ENCODE measurements at places on chromosomes 3 and 15. TPM values are rescaled to one million over a fixed set of nuclear protein-coding genes. Genes with fewer than 3 reads are reported as not detected.

DNA sequence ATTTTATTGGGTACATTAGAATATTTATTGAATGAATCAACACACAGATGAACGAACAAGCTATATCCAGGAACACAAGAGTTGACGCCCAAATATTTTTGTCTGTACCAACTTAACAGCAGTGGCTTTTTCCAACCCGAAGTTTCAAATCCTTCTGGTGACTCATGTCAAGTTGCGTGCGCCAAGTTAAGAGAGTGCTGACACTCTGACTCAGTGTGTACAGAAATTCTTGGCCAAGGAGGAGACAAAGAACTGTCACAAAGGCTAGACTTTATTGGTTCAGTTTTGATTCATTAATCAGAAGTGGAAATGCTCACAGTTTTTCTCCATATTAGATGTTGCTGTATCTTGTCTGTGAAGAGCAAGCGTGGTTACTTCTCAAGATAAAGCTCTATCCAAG lies 59.6 kb upstream of the TSC22D2 start:
- no peak overlapping the region for H3K4me3 ChIP-seq
- peak; percentile 92 for DNase-seq
- no peaks in the 10 kb centered on the region for H3K36me3 ChIP-seq
- H3K27me3 ChIP-seq: no peaks in the 10 kb centered on the region
- no peak overlapping the region for H3K27ac ChIP-seq
- peaks cover 4% of the 10 kb centered on the region for H3K4me1 ChIP-seq

GRCh38 chr3:157769378-157769777 lies 266.2 kb upstream of the VEPH1 start:
- H3K27me3 ChIP-seq: no peaks in the 10 kb centered on the region
- DNase-seq: no peak
- no peak overlapping the region for H3K4me3 ChIP-seq
- no peak overlapping the region for H3K27ac ChIP-seq
- H3K4me1 ChIP-seq: no peaks in the 10 kb centered on the region

GRCh38 chr3:194570898-194571297 lies 62.3 kb downstream of the TMEM44 start:
- peaks cover 23% of the 10 kb centered on the region for H3K4me1 ChIP-seq
- H3K36me3 ChIP-seq: no peaks in the 10 kb centered on the region
- H3K4me3 ChIP-seq: no peak overlapping the region
- no peak overlapping the region for H3K27ac ChIP-seq

DNA sequence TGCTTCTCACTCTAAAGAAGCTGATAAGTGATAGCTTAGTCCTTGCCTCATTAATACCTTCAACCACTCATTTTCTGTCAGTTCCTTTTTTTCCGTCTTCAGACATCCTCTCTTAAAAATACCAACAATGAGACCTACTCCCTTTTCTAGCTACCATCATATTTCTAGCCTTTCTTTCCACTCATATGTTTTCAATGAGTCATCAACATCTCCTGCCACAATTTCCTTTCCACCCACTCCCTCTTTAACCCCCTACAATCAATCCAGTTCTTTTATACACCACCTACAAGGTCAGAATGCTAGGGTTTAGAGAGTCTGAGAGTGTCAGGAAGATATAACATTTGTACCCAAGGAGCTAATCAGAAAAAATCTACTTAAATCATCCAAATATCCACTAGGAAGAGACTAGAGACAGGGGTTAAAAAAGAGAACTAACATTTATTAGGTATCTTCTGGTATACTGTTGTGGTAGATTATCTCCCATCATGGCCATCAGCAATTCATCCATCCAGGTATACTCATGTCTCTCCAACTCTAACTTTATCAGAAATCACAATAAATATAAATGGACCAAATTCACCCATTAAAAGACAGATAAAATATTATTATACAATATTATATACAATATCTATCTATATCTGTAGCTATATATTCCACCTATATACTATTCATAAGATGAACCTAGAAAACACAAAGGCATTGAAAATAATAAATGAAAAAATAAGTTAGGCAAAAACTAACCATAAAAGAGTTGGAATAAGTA lies 42.5 kb downstream of the MYLK start:
- peaks cover 2% of the 10 kb centered on the region for H3K36me3 ChIP-seq
- no peak overlapping the region for H3K4me3 ChIP-seq
- no peak for DNase-seq

DNA sequence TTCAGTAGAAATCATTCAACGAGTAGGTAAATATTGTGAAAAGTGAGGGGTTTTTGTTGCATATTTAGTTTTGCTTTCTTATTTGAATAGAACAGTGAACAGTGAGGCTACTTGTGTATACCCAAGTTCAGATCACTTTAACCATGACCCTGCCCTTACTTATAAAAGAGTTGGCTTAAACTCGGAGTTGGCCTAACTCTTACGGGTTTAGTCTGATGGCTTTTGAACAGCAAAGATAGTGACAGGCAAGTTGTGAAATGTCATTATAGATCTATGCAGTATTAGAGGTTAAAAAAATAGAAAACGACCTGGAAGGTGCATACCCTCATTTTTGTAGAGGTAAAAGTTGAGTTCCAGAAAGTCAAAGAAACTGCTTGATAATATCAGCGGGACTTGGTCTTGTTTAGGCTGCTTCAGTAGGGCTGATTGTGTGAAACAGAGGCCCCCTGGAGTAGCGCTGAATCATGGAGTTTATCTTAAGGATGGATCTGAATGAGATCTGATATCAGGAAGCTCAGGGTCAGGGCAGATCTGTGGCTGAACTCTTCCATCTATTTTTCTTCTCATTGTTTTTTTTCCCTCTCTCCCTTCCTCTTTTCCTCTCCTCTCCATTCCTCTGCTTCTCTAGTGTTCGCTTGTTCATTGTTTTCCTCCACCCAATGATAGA lies 359.8 kb downstream of the LPP start:
- H3K36me3 ChIP-seq: no peaks in the 10 kb centered on the region
- no peaks in the 10 kb centered on the region for H3K27me3 ChIP-seq
- DNase-seq: no peak
- peaks cover 4% of the 10 kb centered on the region for H3K4me1 ChIP-seq
- H3K27ac ChIP-seq: no peak overlapping the region

DNA sequence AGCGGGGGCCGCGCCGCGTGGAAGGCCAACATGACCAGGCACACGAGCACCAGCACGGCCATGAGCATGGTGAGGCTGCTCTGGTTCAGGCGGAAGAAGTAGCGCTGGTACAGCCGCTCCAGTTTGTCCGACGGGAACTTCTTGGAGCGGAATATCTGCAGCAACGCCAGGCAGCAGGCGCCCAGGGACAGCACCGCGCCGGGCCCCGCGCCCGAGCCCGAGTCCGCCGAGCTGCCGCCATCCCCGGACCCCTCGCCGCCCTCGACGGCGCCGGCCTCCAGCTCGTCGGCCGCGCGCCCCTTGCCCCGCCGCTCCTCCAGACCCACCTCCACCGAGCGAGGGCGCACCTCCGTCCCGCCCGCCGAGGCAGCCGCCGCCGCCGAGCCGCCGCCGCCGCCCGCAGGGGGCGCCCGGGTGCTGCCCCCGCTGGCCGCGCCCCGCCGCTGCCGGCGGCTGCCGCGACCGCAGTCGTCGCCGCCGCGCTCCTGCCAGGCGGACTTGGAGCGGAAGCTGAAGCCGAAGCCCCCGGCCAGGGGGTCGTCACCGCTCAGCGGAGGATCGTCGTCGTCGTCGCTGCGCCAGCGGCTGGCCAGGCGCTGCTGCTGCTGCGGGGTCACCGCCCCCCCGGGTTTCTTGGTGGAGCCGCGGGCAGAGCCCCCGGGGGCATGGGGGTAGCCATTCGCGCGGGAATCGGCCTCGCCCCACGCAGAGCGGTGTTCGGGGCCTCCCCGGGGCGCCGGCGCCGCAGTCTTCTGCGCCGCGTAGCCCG lies 957 bp downstream of the ADCY5 start:
- H3K36me3 ChIP-seq: no peaks in the 10 kb centered on the region
- H3K27me3 ChIP-seq: peaks cover 54% of the 10 kb centered on the region
- H3K27ac ChIP-seq: no peak overlapping the region
- H3K4me1 ChIP-seq: no peaks in the 10 kb centered on the region

- no peaks in the 10 kb centered on the region for H3K4me1 ChIP-seq
- no peak overlapping the region for H3K27ac ChIP-seq
- DNase-seq: no peak
- H3K27me3 ChIP-seq: no peaks in the 10 kb centered on the region
Observed at GRCh38 chr3:118729546-118729945, 305.1 kb downstream of the IGSF11 start.

DNA sequence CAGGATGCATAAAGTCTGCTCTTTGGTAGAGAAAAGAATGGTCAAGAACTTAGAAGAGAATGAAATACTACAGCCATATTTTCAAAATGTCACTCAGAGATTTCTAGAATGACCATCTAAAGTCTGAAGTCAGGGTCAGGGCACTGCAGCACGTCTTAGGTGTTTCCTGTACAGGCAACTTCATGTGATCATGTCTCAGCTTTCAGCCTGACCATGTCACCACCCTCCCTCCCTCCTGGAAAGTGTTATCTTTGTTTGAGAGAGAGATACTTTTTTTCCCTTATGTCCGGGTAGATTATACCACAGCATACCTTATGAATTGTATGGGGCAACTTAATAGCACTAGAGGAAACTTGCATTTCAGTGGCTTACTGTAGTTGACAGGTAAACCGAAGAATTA lies 558.0 kb upstream of the TGFBR2 start:
- H3K27ac ChIP-seq: no peak overlapping the region
- no peaks in the 10 kb centered on the region for H3K36me3 ChIP-seq
- no peak for DNase-seq
- no peak overlapping the region for H3K4me3 ChIP-seq
- H3K4me1 ChIP-seq: no peaks in the 10 kb centered on the region
- no peaks in the 10 kb centered on the region for H3K27me3 ChIP-seq

GRCh38 chr3:149703466-149703865 lies 45.6 kb upstream of the WWTR1 start:
- no peaks in the 10 kb centered on the region for H3K36me3 ChIP-seq
- peak; percentile 11 for DNase-seq
- peak overlapping the region; percentile 52 for H3K27ac ChIP-seq
- H3K27me3 ChIP-seq: no peaks in the 10 kb centered on the region
- H3K4me1 ChIP-seq: peaks cover 6% of the 10 kb centered on the region

DNA sequence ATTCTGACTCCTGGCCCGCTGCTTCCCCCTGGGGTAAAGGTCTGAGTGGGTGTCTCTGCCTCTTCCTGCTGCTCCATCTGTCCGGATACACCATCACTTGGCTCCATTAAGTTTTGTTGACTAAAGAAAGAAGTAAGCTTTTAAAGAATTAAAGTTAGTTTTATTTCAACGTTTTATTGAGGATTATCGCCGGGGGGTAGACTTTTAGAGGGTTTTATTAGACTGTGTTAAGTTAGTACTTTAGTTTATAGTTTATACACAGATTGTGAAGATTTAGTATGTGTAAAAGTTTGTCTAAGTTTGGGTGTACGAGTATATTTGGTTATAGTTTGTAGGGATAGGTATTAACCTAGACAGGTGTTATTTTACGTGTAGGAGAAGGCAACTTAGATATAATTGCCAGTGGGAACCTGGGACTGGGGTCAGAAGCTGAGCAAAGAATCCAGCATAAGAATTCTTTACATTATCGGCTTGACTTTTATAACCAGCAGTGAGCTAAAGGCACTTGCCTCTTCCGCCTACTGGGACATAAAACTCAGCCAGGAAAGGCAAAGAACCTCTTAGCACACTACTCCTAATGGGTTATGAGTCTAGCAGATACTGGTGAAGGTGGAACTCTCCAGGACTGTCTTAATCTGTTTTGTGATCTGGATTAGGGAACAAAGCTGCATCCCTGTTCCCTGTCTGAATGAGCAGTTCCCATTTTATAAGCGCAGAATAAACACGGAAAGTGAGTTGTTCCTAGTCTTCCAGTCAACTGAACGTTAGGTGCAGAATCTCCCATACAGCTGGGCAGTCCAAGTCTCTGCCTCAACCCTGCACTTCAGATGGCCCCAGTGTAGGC lies 131.3 kb downstream of the FAM43A start:
- no peaks in the 10 kb centered on the region for H3K36me3 ChIP-seq
- no peak overlapping the region for H3K4me3 ChIP-seq
- H3K27ac ChIP-seq: no peak overlapping the region
- H3K27me3 ChIP-seq: no peaks in the 10 kb centered on the region
- H3K4me1 ChIP-seq: no peaks in the 10 kb centered on the region
- DNase-seq: no peak

GRCh38 chr15:71937650-71938311 lies 127.4 kb downstream of the NR2E3 start:
- no peaks in the 10 kb centered on the region for H3K36me3 ChIP-seq
- H3K27ac ChIP-seq: no peak overlapping the region
- no peak for DNase-seq
- no peak overlapping the region for H3K4me3 ChIP-seq
- H3K4me1 ChIP-seq: no peaks in the 10 kb centered on the region

DNA sequence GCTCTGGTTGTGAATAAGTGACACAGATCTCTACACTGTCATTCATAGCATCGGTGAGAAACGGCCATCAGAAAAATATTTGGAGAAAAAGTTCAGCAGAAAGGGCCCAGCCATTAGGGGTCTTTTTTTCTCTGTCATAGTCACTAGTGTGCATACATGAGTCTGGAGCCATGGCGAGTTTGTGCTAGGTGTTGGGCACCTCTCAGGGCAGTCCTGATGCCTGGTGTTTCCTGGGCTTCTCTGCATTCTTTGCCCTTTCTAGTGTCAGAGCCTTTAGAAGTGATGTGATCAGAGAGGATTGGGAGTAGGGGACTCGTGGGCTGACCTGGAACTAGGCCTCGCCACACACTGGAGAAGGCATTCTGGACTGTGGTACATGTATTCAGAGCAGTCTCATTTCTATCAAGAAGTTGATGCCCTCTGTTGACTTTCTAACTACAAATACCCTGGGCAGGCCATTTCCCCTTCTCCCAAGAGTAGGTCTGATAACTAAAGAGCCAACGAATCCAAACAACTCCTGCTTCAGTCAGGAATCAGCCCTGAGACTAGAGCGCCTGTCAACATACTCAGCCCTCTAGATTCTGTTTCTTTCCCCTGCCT lies 1.6 kb downstream of the KY start:
- H3K27me3 ChIP-seq: no peaks in the 10 kb centered on the region
- DNase-seq: no peak
- no peak overlapping the region for H3K27ac ChIP-seq
- no peaks in the 10 kb centered on the region for H3K4me1 ChIP-seq
- no peak overlapping the region for H3K4me3 ChIP-seq
- no peaks in the 10 kb centered on the region for H3K36me3 ChIP-seq

DNA sequence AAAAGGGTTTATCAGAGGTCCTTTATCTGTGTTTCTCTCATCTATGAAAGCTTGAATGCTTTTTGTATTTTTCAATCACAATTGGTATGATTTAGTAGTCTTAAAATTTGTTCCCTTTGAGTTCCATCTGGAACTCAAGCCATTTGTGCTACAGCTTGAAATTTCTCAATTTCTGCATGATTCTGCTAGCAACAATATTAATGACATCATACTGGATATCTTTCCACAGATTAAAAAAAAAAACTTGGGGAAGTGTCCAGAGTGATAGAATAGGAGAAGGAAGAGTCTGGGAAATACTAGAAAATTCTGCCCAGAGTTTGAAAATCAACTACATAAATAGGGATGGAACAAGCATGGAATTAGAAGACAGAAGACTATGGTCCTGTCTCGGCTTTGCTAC lies 9.3 kb upstream of the FBN1 start:
- H3K4me1 ChIP-seq: peaks cover 2% of the 10 kb centered on the region
- H3K27ac ChIP-seq: no peak overlapping the region
- H3K27me3 ChIP-seq: no peaks in the 10 kb centered on the region
- H3K36me3 ChIP-seq: no peaks in the 10 kb centered on the region
- no peak for DNase-seq
- no peak overlapping the region for H3K4me3 ChIP-seq

The TIGIT gene
- total RNA-seq: not detected

The C3orf20 gene
- not detected for total RNA-seq

The MAP4 gene
- 152 TPM for total RNA-seq

The NR2F2 gene
- 9.2 TPM for total RNA-seq

The NAA50 gene
- total RNA-seq: 252 TPM

The FEZF2 gene
- total RNA-seq: not detected

The RHOV gene
- total RNA-seq: not detected

The CCR3 gene
- 0.26 TPM for total RNA-seq

The TNFAIP8L3 gene
- total RNA-seq: 10.7 TPM

The VIPR1 gene
- total RNA-seq: not detected

Data from fibroblast of lung (primary cell).